ENCODE measurements at places on chromosomes 7 and 10.

DNA sequence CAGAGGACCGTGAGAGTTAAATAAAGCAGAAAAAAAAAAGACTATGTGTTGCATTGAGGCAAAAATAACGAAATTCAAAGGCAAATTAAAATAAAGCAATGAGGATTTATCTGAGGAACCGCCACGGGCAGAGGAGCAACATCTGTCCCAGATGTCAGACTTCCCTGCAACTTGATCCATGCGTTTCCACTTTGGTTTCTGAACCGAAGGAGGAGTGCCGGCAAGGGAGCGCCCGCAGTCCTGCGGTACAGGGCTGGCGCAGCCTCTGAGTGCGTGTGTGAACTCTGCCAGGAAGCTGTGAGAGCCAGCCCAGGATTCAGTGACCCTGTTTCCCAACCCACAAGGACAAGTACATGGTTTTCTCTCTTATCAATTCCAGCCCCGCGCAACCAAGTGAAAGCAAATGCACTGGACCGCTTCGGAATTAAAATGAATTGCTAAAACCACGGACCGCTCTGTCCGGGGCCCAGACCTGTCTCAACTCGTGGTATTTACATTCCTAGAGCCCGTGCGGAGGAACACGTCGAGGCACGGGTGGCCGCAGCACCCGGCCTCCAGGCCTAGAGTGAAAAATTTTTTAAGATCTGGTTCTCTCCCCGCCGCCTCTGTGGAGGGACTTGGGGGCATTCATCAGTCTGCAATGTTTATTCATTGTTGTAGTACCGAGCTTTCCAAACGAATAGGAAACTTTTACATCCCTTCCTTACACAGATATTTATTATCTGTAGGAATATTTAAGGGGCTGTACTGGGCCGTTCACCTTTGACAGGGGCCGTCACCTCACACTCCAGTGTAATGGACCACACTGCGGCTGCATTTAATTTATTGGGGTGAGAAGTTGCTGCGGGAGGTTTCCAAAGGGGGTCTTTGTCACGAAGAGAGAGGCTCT is 291.5 kb upstream of the NFE2L3 start:
- no peak for DNase-seq

DNA sequence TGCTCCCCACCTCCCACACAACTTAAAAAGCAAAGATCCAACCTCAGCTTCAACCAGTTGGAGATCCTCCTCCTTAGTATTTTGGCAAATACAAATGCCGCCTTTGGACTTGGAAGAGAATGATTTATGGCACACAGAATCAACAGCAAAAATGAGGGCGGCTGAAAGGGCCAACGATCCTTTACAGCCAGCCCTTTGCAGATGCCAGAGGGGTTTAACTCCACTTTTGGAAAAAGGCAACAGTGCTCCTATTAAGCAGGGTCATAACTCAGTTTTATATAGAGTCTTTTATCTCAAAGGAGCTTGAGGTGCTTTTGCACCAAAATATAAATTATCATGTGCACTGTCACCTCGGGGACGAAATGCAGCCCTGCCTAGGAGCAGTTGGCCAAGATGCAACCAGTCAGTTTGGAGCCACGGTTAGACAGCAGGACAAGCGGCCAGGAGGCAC is 56.7 kb upstream of the JCAD start:
- DNase-seq, result no peak

GRCh38 chr7:80127412-80128160 is 7.0 kb upstream of the GNAI1 start:
- no peak for DNase-seq

- DNase-seq, result no peak
Observed at GRCh38 chr10:96276831-96277230, 5.5 kb upstream of the BLNK start.

- DNase-seq, result no peak
Observed at GRCh38 chr7:68535266-68535665, 1063.0 kb upstream of the AUTS2 start.

GRCh38 chr10:78254013-78254412 is 220.3 kb downstream of the RPS24 start:
- DNase-seq, result no peak

DNA sequence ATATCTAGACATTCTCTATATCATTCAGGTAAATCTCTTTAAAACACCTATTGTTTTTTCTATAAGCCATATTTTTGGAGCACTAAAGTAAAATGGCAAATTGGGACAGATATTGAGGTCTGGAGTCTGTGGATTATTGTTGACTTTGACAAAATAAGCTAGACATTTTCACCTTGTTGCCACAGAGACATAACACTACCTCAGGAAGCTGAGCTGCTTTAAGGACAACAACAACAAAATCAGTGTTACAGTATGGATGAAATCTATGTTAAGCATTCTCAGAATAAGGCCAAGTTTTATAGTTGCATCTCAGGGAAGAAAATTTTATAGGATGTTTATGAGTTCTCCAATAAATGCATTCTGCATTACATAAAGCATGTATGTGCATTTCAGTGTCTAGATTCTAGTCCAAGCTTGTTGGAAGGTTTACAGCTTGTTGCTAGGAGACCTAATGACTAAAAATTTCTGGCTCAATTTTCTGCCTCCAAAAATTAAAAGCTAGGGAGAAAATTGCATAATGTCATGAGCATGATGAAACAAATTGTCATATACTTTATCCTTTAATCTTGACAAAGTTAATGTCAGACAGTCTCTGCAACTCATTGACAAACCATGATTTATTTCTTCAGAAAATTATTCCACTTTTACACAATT is 18.3 kb downstream of the LIPM start:
- DNase-seq, result no peak

- no peak for DNase-seq
Observed at GRCh38 chr10:57654856-57655255, 612.8 kb downstream of the IPMK start.

- DNase-seq, result no peak
Observed at GRCh38 chr7:134462337-134462925, 3.5 kb upstream of the AKR1B1 start.

DNA sequence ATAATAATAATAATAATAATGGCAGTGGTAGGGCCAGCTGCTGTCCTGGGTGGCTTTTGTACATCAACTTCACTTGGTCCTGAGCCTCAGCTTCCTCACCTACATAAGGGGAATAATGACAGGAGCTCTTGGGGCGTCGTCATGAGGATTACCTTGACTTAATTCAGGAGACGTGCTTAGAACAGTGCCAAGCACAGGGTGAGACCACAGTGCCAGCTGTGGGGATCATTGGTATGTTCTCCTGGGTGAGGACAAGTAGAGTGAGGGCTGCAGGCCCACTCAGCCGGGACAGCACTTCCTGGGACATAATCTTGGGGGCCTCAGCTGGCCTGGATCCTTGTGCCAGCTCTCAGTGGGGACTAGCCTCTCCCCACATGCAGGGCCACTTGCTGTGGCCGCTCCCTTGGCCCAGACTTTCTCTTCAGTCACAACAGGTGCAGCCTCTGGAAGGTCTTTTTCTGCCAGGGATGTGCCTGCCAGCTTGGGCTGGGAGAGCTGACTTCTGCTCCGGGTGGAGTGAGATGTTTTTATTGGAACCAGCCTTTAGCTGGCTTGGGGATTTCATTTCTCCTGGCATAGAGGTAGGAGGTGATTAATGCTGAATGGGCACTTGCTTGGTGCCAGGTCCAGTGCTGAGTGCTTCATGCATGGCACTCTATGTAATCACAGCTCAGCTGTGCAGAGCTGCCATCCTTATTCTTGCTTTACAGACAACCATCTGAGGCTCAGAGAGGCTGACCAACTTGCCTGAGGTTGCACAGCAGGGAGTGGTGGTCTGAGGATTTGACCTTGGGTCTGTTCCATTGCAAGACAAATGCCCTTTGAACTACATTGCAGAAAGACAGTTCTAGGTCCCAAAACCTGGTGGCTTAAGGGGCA is 45.3 kb downstream of the TSPAN15 start:
- no peak for DNase-seq

DNA sequence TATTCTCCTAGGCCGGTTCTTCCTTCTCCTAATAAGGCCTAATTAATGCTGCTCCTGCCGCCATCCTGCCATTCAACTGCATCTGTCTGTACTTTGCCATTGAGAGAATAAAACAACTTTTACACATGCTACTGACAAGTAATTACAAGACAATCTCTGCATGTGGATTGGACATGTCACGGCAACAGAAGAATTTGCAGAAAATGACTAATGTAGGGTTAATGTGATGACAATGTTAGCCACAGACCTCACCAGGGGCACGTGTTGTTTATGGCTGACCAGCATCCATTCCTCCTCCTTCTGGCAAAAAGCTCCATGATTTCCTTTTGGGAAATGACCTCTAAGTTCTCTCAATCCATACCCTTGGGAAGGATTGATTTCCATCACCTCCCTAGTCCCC is 58.0 kb downstream of the NEBL start:
- no peak for DNase-seq

GRCh38 chr7:2897023-2897422 is 52.9 kb upstream of the GNA12 start:
- no peak for DNase-seq

- DNase-seq, result no peak
Observed at GRCh38 chr10:62027841-62028501, 126.5 kb downstream of the ARID5B start.

DNA sequence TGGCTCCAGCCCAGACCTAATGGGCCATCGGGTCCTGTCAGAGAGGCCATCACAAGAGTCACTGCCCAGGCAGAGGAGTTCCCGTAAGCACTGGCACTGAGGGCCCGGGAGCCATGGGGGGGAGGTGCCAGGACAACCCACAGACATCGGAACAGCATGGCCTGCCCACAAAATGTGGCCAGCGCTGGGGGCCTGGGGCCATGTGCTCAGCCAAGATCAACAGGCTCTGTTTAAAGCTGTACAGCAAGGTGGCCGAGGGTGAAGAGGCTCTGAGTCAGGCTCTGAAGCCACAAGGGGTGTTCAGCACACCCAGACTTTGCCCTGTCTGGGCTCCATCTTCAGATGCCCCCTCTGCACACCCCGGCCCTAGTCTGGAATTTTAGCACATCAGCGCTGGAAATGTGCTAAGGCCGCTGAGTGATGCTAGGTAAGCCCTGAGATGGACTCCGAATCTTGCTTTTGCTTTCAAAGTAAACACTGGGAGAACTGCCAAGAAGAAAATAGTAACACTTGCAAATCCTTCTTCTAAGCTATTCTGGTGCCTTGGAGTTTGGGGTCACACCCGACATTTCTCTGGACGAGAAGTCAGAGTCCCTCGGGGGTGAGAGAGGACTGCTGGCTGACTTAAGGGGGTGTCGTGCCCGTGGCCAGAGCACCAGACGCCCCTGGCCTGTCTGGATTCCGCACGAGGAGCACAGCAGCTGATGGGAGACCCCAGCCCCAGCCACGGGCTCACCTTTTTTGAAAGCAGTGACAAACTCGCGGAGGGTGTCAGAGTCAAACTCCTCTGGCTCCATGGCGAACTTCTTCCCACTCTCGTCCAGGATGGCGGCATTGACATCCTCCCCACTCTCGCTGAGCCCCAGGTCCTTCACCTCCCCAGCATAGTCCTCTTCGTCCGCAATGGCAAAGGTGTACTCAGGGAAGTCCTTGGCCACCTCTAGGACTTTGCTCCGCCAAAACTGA is 23.6 kb downstream of the PDIA4 start:
- no peak for DNase-seq

DNA sequence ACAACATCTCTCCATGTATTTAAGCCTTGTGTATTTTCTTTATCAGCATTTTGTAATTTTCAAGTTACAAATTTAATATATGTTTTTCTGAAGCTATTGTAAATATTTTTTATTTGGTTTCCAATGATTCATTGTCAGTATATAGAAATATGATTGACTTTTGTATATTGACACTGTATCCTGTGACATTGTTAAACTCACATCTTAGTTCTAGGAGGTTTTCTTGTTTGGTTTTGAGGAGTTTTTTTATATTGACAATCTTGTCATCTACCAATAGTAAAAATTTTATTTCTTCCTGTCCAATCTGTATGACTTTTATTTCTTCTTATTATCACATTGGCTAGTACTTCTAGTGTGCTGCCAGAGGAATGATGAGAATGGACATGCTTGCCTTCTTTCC is 393.7 kb downstream of the GPAM start:
- no peak for DNase-seq

GRCh38 chr7:23467806-23468525 is 2.3 kb downstream of the IGF2BP3 start:
- no peak for DNase-seq

DNA sequence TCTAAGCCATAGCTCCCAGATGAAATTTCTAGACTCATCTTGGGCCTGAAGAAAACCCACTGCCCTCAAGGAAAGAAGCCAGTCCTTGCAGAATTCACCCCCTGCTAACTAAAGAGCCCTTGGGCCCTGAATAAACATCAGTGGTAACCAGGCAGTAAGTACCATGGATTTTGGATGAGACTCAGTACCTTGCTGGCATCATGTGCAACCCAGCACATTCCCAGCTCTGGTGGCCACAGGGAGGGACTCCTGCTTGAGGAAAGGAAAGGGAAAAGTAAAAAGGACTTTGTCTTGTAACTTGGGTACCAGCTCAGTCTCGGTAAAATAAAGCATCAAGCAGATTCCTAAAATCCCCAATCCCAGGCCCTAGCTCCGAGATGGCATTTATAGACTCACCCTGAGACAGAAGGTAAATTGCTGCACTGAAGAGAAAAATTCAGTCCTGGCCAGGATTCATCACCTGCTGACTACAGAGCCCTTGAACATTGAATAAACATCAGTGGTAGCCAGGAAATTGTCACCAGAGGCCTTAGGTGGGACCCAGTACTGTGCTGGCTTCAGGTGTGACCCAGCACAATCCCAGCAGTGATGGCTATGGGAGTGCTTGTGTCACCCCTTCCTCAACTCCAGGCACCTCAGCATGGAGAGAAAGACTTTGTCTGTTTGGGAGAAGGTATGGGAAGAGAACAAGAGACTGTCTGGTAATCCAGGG is 31.2 kb upstream of the SFTPD start:
- no peak for DNase-seq

DNA sequence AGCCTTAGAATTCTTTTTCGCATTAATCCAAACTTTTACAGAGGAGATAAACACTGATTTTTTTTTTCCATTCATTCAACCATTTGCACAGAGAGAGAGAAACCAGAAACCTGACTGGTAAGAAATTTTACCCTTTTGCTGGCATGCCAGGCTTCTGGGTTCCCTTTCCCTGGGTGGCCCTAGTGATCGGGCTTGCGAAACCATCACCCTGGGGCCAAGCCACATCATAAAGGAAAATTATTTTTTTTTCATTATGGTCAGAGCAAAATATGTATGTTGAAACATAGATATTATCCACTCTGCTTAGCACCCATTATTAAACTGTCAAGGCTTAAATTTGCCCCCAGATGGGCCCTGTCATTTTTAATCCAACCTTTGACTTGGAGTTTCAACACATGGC is 55.4 kb upstream of the INHBA start:
- no peak for DNase-seq

DNA sequence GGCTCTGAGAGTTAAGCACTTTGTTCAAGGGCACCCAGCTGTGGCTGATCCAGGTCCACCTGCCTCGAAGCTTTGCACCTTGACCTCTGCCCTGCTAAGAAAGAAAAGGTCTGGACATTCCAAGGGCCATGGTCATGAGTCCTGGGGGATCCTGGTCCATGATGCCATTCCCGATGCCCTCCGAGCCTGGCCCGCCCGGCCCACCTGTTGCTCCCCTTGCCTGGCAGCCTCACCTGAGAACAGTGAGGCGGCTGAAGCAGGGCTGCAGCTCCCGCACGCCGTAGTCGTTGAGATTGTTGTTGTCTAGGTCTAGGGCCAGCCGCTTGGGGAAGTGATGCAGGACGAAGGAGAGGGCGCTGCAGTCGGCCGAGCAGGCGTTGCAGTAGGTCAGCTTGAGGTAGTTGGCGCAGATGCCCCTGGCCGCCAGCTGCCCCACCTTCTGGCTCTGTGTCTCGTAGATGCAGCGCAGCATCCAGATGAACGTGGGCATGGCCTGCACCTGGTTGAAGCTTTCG is 27.5 kb downstream of the NOD1 start:
- no peak for DNase-seq

GRCh38 chr7:99551334-99551733 is 580 bp downstream of the FAM200A start:
- no peak for DNase-seq

- DNase-seq, result no peak
Observed at GRCh38 chr7:144670218-144670617, 165.6 kb downstream of the TPK1 start.
